ENCODE measurements at places on chromosomes 7 and 10.

GRCh38 chr10:4883079-4883739 is 57.2 kb downstream of the AKR1E2 start:
- no peak for DNase-seq

DNA sequence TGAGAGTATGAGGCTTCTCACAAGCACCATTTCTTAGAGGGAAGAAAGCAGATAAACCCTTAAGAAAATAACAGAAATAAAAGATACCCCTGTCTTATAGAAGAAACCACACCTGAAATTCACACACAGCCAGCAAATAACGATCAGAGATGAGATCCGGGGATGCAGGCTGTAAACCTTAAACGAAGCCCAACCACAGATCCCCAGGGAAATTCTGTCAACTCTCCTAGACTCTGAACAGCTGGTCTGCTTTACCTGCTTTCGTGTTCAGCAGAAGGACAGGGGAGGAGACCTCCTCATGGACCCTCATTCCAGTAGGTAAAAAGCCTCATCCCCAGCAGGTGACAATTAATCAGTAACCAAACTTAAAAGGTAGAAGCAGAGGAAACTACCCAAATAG is 45.0 kb downstream of the VOPP1 start:
- DNase-seq, result no peak

GRCh38 chr10:6040205-6040604 is 22.0 kb downstream of the IL2RA start:
- no peak for DNase-seq

GRCh38 chr10:100882252-100882651 is 30.5 kb upstream of the SLF2 start:
- no peak for DNase-seq

DNA sequence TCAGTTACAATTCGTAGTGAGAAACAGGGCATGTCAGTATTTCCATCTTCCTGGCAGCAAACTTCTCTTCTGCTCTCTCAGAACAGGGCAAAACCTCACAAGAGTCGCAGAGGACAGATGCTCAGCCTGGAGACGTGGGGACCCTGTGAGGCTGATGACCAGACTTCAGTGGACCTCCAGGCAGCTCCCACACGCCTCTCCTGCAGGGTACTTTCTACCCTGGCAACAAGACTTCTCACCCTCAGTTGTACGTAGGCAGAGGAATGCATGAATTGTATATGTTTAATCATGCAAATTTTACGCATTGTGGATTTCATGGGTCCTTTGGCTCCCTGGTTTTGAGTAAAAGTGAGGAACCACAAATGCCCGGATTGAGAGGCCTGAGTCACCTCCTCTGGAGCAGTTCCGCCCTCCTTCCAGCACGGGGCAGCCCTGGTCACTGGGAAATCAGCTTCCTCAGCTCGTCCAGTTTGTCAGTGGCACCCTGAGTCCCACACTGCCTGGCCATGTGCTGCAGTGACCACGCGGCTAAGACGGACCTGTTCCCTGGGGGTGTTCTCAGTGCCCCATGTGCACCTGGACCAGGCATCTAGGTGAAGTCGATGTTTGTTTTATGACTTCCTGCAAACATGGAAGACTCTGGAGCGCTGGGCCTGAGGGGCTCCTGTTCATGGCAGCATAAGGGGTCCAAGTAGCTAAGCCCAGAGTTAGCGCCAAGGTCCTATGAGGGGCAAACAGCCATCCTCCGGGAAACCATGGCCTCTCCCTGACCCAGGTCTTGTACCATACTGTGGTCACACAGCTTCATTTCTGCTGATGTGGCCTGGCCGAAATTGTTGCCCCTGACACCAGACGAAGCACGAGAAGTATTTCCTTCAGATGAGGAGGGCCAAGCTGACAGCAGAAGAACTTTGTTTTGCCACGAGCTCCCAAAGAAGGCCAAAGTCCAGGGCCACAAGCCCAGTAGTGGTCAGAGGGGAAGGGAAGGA is 165.1 kb downstream of the TNS3 start:
- DNase-seq, result no peak

DNA sequence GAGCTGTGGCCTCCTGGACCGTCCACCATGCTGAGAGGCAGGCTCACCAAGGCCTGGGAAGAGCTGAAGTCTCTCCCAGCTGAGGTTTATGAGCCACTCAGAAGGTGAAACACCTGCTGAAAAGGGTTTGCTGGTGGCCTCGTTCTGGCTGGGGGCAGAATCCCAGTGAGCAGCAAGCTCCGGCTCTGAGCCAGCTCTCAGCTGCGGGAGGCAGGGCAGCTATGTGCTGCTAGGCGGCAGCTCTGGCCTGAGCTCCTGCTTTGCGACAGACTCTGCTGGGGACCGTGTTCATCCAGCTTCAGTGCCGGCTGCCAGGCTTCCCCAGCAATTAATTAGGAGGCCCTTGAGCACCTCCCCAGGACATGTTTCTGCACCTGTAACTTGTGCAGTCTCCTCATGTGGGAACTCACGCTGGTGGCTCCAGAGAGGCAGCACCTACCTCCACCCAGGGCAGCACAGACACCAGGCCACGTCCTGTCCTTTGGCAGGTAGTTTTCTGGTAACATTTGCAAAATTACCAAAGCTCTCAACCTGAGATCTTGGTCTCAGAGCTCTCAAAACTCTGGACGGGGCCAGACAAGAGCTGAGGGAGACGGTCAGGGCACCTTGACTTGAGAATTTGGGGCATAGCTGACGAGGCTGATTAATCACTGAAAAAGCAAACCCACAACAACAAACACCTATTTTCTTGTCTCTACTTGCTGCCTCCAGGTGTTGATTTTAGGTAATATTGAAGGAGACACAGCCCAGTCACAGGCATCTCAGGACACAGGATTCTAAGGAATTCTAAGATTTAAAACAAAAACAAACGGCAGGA is 185.0 kb downstream of the TCERG1L start:
- no peak for DNase-seq

DNA sequence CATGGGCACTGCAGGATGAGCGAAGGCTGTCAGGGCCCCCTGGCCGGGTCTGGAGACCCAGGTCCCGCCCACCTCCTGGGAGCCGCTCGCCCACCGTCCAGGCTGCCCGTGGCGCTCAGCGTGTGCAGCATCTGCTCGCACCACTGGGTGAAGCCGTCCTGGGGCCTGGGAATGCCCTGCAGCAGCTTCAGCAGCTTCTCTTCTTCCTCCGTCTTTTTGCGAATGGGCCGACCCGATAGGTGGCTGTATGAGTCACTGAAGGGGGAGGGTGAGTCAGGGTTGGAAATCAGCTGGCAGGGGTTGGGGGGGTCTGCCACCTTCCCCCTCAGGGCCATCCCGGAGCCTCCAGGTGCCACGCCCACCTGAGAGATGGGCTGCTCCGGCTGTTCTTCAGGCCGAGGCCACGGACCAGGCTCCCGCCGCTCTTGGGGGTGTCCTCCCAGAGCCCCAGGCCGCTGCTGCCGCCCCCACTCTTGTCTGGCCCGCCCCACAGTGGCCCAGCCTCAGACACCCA is 8.7 kb downstream of the GNB2 start:
- no peak for DNase-seq

DNA sequence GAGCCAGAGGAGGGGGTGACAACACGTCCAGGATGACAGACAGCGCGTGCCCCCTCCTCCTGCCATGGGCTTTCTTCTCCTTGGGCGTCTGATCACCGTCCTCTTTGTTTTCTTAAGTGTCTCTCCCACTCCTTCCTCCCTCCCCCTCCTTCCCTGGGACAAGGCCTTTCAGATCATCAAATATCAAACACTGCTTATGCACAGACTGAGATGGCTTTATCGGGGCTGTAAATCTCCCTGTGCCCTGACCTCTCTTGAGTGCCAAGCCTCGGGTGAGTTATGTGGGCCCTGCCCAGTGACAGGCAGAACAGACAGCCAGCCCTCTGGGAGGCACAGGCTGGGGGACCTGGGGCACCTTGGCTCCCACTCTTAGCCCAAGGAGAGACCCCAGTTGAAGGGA is 116.4 kb downstream of the C10orf105 start:
- no peak for DNase-seq

GRCh38 chr10:69505636-69506318 is 54.5 kb downstream of the TSPAN15 start:
- DNase-seq, result no peak

- DNase-seq, result no peak
Observed at GRCh38 chr10:88209837-88210561, 346.6 kb downstream of the PTEN start.
